ENCODE measurements at places on chromosomes 7 and 10.
A peak's percentile ranks its signal among the peaks of the same experiment; 100 is the strongest.

DNA sequence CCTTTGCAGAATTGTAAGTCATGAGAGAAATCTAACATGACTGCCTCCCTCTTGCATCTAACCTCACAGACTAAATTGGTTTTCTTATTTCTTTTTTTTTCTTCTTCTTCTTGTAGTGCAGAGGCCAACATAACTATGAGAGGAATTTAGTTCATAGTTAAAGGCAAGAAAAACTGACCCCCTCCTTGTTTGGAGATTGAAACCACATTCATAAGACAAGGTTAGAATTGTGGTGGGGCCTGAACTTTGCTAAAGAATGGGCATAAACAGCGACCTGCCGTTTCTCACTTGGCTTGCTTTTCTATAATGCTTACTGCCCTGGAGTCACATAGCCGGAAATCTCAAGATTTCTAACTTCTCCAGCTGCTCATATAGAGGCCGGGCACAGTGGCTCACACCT is 2.4 kb upstream of the POLM start:
- peak; percentile 53 for DNase-seq

- DNase-seq: no peak
These were observed 590.5 kb downstream of the PARD3 start for GRCh38 chr10:34224639-34225038.

GRCh38 chr7:18459484-18460245 is 35.9 kb upstream of the HDAC9 start:
- DNase-seq: no peak

- no peak for DNase-seq
These were observed 20.1 kb downstream of the TES start for GRCh38 chr7:116230191-116231005.

- DNase-seq: no peak
These were observed 43.4 kb downstream of the IGF2BP3 start for GRCh38 chr7:23426876-23427275.

DNA sequence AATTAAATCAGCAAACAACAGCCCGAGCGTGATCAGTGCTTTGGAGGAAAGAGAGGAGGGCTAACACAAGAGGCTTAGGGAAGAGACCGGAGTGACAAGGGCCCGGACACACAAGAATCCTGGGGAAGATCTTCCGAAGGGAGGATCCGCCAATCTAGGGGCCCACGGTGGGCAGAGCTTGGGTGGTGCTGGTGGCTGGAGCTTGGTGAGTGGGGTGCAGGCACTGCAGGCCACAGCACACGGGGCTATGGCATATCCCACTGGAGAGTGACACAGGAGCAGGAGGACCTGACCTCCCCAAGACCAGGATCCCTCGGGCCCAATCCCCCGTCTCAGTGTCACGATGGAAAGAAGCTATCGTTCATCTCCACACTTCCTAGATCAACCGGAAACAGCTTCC is 471.3 kb upstream of the FOXK1 start:
- no peak for DNase-seq

- no peak for DNase-seq
These were observed 2.2 kb upstream of the HIP1 start for GRCh38 chr7:75740846-75741497.

DNA sequence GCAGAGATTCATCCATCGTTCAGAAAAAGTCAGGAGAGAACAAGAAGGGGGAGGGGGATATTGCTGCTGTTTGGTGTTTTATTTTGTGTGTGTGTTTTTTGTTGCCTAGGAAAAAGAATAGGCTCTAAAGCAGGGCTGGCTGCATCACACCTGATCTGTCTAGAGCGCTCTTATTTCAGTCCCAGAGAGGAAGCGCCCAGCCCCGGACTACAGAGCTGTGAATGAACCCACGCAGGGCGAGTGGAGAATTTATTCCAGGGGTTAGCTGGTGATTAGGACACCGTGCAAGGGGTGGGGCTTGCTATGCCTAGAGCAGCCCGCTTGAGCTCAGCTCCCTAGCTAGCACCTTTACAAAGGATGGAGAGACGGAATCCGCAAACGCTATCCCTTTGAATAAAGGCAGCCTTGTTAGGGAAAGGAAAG is 621 bp upstream of the FAM13C start:
- DNase-seq: peak; percentile 9

GRCh38 chr7:100342765-100343164 is 15.2 kb upstream of the PILRB start:
- DNase-seq: no peak

GRCh38 chr10:132109341-132110110 is 43.8 kb downstream of the JAKMIP3 start:
- DNase-seq: no peak

DNA sequence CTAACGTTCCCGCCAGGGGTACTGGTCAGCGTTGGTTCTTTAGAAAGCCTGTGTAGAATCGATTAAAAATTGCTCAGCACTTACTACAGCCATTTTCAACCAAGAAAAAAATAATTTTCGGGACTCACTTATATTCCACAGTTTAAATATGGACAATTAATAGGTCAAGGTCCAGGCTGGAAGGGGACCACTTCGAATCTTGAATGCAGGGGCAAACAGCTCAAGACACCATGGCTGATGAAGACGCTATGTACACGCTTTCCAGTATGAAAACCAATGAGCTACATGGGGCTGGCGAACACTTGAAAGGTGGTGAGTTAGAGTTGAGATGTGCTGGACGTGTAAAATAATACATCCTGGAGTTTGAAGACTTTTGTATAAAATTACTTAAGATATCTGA is 87.2 kb downstream of the PRKCQ start:
- DNase-seq: no peak

DNA sequence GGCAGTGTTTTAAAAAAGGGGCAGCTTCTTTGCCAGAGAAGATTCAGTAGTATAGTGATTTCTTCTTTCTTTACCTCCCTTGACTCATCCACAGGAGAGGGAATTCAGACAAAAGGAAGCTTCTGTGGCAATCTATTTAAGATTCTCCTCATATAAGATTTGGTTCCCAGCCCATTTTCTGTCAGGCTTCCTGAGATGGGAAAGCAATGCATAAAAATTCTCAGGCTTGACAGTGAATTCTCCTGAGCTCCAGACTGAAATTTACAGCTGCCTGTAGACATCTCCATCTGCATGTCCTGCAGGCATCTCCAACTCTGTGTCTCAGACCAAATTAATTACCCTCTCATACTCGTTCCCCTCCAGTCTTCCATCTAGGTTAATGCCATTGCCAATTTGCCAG is 72.8 kb downstream of the TSPAN12 start:
- DNase-seq: no peak

DNA sequence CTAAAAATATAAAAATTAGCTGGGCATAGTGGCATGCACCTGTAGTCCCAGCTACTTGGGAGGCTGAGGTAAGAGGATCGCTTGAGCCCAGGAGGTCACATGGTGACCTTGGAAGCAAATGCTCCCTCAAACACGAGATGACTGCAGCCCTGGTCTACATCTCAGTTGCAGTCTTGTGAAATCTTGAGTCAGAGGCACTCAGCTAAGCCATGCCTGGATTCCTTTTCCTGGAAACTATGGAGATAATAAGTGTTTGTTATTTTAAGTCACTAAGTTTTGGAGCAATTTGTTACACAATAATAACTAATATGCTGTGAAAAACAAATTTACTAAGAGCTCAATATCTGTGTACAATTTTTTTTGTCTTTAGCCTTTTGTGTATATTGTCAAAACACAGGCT is 284.3 kb upstream of the KAT6B start:
- DNase-seq: peak; percentile 29

GRCh38 chr10:114623661-114624294 is 34.3 kb downstream of the ABLIM1 start:
- DNase-seq: peak; percentile 93

- DNase-seq: no peak
These were observed 101.2 kb downstream of the DYNC2I1 start for GRCh38 chr7:158957510-158957906.

DNA sequence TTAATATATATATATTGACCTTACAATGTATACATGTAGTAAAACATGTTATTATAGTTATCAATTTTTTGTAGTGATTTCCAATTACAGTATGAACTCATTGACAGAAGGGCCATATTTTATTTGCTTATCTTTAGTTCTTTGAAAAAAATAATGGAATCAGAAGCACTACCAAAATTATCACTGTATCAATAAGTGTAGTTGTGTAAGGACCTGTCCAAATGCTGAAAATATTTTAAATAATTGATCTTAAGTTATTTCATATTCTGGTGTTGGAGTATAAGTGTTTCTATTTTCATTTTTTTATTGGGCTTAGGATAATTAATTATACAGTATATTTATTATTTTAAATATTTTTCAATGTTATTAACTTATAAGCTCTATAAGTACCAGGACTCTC is 8.5 kb upstream of the DGKB start:
- DNase-seq: no peak

- DNase-seq: no peak
These were observed 150.5 kb downstream of the CYP26A1 start for GRCh38 chr10:93224005-93224779.

GRCh38 chr7:124514471-124514870 is 251.1 kb downstream of the GPR37 start:
- DNase-seq: no peak

- DNase-seq: no peak
These were observed 247.8 kb downstream of the OTUD1 start for GRCh38 chr10:23686722-23687121.

DNA sequence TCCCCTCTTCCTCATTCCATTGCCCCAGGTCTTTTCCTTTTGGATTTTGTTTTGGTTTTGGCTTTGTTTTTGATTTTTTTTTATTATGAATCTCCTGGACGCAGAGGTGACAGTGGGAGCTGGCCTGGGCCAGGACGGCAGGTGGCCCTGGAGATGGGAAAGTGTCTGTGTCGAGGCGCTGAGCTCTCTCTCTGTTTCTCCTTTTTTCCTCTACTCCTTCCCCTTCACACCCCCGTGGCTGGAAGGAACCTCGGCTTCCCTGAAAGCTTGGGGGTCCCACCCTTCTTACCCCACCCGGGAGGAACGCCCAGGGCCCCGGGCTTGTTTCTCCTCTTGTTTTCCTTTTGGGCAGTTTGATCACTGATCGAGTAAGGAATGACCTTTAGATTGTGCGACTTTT is 13.2 kb downstream of the TRIM8 start:
- DNase-seq: no peak

DNA sequence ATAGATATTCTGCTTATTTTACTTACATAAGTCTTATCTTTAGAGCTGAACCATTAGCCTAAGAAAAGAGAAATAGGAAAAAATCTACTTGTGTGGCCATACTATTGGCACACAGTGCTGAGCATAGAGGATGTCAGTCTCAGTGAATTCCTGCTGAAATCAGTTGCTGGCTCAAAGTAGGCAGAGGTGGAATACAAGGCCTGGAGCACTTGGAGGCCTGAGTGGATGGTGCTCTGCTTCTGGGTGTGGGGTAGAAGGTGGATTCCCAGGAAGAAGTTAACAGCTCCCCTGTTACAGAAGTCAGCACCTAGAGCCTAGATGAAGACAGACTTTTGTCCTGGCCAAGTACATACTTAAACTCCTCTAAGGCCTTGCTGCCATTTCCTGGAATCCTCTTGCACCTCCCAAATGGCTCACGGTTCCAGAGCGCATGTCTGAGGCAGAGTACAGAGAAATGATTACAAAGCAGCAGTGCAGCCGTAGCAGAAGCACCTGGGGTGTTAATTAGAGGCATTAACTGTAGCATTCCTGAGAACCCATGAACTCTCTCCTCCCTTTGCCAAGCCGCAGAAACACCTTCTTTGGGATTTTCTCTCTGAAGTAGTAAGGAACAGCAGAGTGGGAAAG is 18.0 kb upstream of the XPNPEP1 start:
- DNase-seq: no peak

DNA sequence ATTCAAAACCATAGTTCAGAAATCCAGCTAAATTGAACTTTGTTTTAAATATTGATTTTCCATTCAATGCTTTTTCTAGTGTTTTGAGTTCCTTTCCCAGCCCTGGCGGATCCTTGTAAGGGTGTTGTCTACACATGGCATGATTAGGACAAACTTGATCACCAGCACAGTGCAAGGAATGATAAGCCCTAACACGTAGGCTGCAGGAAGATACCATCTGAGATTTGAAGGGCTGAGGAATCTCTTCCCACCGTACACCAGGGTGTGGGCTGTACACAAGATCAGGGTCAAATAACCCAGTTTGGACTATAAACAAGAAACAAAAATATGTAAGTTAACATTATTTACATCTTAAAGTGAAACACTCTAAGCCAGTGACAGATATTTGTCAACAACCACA is 27.4 kb downstream of the STEAP4 start:
- DNase-seq: no peak

DNA sequence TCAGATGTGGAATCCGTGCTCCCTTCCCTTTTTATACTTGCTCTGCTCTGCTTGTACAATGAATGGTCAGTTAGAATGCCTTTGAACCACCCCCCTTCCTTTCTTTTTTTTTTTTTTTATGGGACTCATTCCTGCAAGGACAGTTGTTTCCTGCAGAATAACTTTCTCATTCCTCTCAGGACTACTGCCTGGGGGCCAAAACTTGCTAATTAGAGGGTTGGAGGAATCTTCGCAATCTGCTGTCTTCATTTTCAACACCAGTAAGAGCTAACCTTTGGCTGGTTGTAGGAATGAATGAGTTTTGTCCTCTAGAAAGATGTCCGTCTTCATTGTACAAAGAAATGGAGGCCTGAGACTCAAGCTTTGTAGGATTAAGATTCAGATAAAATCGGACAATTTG is 868.1 kb downstream of the LRMDA start:
- no peak for DNase-seq

DNA sequence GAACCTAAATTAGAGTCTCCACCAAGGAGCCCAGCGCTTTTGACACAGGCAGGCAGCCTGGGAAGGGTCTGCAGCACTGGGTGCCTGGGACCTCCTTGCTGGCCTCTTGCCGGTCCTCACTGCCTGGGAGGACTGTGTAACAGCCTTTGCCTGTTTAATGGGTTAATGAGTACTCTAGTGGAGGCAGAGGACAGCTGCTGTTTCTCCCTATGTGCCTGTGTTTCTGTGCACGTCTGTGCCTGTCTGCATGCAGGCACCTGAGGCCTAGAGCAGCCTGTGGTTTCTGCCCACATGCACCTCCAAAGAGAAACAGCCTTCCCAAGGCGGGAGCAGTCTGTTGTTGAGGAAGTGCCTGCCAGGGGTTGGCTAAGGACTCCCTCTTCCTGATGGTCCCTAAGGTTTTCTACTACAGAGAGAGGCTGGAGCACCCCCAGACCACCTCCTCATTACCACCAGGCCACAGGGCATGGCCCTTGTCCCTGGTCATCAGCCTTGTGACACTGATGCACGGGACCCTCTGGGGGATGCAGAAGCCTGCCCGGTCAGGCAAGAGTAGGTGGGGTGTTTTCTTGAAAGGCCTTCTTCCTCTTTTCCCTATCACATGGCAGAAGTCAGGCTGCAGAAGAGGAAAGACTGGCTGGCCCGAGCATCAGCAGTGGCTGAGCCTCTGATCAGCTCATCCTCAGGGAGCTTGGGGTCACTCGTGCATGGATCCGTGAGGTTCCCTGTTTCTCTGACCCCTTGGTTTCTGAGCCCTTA is 14.2 kb downstream of the SLC29A3 start:
- no peak for DNase-seq

DNA sequence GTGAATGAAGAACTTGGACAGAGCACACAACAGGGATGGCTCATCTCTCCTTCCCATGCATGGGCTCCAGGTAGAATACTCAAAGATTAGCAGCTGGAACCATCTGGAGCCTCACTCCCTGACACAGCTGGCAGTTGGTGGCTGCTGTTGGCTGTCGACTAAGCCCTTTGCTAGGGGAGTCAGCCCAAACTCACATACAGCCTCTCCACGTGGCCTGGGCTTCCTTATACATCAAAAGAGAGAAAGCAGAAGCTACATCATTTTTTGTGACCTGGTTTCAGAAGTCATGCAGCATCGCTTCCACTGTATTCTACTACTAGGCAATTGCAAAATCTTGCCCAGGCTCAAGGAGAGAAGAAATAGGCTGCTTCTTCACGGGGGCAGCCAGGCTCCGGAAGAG is 24.4 kb downstream of the ASNS start:
- DNase-seq: no peak

GRCh38 chr7:112521942-112522341 is 41.2 kb downstream of the LSMEM1 start:
- DNase-seq: no peak
